ENCODE measurements at places on chromosomes 11 and 22.

- no peak for DNase-seq
Observed at GRCh38 chr11:64324692-64325469, 7.0 kb downstream of the PRDX5 start.

GRCh38 chr22:33563220-33563964 is 356.9 kb downstream of the LARGE1 start:
- DNase-seq: no peak

- no peak for DNase-seq
Observed at GRCh38 chr11:130979386-130979972, 63.2 kb upstream of the SNX19 start.

DNA sequence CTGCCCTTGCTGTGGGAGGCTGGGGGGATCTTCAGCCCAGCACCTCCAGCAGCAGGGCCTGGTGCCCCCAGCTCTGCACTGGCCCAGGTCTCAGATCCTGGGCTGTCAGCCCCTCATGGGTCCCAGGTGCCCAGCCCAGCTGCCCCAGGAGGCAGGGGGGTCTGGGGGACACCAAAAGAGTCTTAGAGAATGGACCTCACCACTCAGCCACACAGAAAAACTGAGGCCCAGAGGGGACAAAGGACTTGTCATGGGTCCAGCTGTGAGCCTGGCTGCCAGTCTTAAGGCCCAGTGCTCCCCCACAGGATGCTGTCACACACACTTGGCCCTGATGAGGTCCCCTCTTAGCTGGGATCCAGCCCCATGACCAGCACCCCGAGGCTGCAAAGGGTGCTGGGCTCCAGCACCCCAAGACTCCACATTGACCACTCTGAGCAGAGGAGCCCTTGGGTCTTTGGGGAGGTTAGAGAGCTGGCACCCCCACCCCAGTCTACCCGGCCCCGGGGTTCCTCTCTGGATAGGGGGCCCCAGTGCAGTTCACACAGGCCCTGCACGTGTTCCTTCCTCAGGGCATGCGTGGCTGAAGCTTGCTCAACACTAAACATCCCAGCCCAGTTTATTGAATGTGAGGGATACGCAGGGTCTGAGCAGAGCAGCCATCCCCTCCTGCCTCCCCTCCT is 54.4 kb downstream of the IGLL5 start:
- DNase-seq: no peak

DNA sequence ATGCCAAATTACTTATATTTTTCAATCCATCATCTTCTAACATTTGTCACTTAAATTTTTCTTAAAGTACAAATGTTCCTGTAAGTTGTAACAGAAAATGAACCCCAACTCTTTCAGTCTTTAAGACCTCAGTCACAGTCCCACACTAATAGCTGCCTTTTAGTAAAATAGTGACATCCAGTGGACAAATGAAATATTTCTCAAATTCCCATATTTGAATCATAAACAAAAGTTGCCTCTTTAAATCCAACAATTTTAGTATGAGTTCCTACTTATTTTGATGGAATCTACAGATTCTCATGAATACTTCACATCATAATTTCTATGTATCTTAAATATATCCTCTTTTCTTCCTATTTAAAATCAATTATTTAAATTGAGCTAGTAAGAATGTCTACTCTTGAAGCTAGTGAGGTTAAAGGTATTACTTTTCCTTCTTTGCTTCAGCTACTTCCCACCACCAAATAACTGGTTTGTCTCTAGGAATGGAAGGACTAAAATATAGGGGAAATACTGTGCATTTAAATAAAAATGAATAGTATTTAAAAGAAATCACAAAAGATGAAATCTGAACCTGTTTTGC is 9.2 kb downstream of the LIN7C start:
- DNase-seq: no peak

DNA sequence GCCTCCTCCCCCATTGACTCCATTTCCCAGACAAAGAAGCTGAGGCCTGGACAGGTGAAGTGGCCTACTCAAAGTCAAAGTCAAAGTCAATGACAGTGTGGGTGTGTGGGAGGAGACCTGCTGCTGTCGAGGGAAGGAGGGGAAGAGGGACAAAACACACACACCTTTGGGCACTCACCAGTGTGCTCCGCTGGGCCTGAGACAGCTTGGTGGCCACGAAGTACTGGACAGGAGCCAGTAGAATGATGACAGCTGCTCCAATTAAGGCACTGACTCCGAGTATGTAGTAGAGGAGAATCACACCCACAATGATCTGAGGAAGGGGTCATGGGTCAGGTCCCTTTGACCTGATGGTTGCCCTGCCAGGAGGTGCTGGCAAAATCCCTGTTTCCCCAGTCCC is 33.6 kb downstream of the ABCC8 start:
- no peak for DNase-seq

- no peak for DNase-seq
Observed at GRCh38 chr11:34640050-34640923, 19.4 kb downstream of the EHF start.

DNA sequence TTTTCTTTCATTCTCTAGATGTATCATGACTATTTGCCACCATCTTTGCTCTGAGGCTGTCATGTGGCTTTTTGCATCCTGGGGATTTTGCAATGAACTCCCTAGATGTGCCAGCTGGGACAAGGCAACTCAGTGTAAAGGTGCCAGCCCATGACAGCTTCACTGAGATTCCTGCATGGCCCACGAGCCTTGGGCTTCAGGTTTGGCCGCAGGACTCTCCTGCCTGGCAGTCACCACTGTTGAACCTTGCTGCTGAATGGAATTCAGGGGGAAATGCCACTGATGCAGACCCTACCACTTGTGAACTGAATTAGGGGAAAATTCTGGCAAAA is 385.2 kb downstream of the SOX6 start:
- DNase-seq: no peak

GRCh38 chr11:130179396-130180306 is 20.1 kb downstream of the ST14 start:
- DNase-seq: no peak

DNA sequence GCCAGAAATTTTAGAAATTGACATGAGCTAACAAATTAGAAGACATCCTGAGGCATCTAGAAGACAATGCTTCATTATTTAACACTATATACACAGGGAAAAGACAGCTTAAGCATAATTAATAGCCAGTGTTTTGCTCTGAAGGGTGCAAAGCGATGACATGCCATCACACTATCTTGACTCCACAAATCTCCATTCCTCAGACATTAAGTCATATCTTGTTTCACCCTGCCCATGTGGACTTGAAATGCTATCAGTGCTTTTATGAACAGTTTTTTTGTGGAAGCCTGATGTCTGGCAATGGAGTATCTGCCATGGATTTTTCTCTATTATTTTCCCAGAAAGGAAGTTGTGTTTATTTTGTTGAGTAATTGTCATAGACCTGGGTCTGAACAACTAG is 2.3 kb downstream of the CARD18 start:
- DNase-seq: no peak

GRCh38 chr11:120125024-120125423 is 12.9 kb downstream of the TRIM29 start:
- DNase-seq: no peak

- no peak for DNase-seq
Observed at GRCh38 chr11:117369534-117369933, 41.9 kb downstream of the CEP164 start.

GRCh38 chr11:114280696-114281095 is 15.5 kb upstream of the NNMT start:
- no peak for DNase-seq

GRCh38 chr22:47534804-47535410 is 772.5 kb downstream of the TBC1D22A start:
- no peak for DNase-seq

GRCh38 chr22:45129703-45130524 is 33.8 kb upstream of the NUP50 start:
- no peak for DNase-seq

DNA sequence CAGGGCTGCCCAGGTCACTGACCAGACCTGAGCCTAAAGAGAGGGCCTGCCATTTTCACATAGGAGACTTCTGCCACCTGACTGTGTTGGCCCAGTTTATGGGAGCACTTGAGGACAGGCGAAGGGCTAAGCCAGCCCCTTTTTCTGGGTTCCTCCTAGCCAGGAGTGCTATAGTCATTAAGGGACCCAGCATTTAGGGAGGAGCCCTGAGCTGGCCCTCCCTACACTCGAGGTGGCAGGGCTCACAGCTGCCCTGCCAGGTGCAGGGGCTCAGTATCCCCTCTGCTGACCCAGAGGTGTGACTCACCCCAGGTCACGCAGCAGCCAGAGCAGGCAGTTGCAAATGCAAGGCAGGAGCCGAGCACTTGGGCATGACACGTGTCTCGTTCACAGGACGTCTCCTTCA is 86.3 kb upstream of the CRYBB3 start:
- no peak for DNase-seq

DNA sequence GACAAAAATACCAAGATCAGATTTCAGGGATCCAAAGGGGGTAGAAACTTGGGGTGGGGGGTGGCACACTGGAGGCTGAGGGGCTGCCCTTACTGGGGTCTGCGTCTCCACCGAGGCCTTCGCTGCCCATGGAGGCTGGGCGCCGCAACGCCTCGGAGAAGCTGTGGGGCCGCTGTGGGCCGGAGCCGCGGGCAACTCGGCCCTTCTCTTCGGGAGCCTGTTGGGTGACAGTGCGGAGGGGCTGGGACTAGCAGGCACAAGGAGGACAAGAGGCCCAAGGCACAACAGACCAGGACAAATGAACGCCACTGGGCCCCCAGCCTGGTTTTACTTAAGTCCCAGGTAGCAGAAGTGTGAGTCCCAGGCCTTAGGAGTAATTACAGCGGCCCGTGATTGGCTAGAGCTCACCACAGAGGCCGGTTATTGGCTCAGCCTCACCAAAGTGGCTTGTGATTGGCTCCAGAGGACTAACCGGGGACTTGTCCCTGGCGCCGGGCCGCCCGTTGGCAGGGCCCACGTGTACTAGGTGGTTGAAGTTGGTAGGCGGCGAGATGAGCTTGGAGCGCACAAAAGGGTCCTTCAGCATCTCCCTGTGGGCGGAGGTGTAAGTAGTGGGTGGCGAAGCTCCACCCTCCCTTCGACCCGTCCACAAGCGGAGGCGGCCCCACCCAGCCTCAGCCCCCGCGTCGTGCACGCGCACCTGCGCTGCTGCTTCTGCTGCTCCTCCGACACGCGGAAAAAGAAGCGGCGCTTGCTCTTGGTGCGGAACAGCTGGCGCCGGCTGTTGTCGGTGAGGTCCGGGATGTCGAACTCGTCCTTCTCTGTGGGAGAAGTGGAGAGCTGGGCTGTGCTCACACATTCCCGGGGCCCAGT is 16.5 kb upstream of the MEN1 start:
- no peak for DNase-seq

DNA sequence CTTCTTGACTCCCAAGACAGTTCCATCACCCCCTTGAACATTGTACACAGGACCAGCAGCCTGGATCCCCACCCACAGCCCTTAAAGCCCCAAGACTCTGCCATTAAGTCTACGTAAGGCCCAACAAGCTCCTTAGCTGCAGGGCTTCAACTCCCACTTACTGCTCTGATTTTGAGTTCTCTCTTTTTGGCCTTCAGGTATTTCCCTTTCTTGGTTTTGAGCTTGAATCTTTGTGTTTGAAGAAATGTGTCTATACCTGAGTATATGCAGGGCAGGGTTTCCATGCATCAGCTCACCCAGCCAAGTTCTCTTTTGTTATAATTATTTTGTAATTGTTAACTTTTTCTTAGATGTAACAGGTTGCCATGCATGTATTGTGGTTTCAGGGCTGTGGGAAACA is 10.4 kb upstream of the MPEG1 start:
- no peak for DNase-seq

- no peak for DNase-seq
Observed at GRCh38 chr11:128764424-128765095, 70.7 kb downstream of the FLI1 start.

- no peak for DNase-seq
Observed at GRCh38 chr11:115425250-115425649, 79.0 kb downstream of the CADM1 start.

DNA sequence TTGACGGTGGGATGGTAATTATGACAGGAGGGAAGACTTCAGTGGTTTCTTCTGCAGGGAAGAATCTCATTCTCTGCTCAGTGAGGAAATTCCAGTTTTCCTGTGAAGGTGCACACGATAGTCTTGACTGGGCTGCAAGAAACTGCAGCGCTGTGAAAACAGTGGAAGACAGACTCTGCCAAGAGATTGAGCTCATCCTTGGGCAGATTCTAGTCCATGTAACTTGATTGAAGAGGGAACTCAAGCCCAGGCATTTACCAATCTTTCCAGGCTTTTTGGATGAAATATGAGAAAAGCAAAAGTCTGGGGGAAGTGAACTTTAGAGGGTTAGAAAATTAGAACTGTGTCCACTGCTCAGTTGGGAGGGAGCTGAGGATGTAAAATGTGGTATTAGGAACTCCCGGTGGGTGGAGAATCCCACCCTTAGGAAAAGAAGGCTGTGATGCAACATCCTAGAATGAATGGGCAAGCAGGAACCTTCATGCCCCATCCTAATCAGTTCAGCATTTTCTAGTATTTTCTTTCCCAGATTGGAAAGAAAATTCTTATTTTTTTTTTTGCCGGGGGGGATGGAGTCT is 212.6 kb downstream of the DBX1 start:
- DNase-seq: no peak

GRCh38 chr11:134170919-134171281 is 52.9 kb downstream of the NCAPD3 start:
- DNase-seq: no peak

- DNase-seq: no peak
Observed at GRCh38 chr11:104771763-104772162, 126.5 kb downstream of the CASP12 start.

DNA sequence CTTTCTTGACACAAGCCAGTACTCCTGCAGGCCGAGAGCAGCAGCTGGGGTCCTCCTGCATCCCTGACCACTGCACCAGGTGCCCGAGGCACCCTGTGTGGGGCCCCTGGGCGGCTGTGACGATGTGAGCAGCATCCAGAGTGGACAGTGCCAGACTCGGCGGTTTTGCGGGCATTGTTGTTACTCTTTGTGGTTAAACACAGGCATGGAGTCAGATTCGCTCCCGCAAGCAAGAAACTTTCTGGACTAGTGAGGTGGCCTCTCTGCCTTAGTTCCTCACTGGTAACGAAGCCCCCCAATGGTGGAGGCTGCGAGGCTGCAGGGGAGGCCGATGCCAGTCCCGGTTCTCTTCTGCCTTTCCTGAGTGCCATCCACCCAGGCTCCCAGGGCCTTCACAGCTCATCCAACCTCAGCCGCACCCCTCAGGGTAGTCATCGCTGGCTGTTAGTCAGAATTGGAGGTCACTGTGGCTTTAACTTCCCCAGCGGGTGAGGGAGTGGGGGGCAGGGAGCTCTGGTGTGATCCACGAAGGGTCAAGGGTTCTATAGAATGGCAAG is 3.7 kb upstream of the CLDN5 start:
- DNase-seq: no peak

DNA sequence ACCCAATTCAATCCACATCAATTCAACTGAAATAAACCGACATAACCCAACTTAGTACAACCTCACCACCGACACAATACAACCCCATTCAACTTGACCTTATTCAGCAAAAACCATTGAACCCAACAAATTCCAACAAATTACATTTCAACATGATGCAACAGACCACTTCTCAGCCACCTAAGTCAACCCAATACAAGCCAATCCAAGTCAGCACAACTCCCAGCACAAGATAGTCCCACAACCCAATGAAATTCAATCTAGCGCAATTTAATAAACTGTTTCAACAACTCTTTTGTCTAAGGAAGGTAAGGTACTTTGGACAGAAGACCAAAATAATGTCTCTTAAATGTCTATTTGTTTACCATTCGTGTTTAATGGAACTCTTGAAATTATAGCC is 226.0 kb downstream of the MIAT start:
- DNase-seq: no peak

GRCh38 chr11:91639359-91639758 is 585.3 kb upstream of the FAT3 start:
- no peak for DNase-seq

- DNase-seq: no peak
Observed at GRCh38 chr11:111759778-111760407, 6.3 kb downstream of the PPP2R1B start.

- no peak for DNase-seq
Observed at GRCh38 chr11:14202251-14203196, 156.5 kb downstream of the RRAS2 start.
